ENCODE measurements at places on chromosomes 4 and X.
A peak's percentile ranks its signal among the peaks of the same experiment; 100 is the strongest.

GRCh38 chr4:140790171-140790570 lies 34.0 kb upstream of the TBC1D9 start:
- no peak for ATAC-seq

- no peak for ATAC-seq
These were observed 221.5 kb upstream of the FAM241A start for GRCh38 chr4:111923786-111924185.

GRCh38 chrX:4277122-4277521 lies 563.7 kb upstream of the PRKX start:
- ATAC-seq = no peak

DNA sequence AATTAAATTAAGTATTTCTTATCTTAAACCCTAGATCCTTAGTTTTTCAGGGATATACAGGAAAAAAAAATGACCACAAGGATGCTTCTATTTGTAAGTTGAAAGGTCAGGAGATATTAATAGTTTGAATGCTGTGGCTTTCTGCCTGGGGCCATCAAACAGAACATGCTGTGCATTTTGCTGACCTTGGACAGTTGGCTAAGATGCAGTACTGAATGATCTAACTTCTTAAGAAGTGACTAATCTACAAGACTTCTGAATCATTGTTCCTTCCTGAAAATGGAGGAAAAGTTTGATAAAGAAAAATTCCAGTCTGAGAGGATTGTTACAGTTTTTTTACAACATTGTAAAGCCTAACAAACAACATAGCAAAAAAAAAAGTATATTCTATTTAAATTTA lies 237.8 kb upstream of the JADE1 start:
- peak; percentile 86 for ATAC-seq

- no peak for ATAC-seq
These were observed 336.2 kb upstream of the PPARGC1A start for GRCh38 chr4:24226023-24226422.

DNA sequence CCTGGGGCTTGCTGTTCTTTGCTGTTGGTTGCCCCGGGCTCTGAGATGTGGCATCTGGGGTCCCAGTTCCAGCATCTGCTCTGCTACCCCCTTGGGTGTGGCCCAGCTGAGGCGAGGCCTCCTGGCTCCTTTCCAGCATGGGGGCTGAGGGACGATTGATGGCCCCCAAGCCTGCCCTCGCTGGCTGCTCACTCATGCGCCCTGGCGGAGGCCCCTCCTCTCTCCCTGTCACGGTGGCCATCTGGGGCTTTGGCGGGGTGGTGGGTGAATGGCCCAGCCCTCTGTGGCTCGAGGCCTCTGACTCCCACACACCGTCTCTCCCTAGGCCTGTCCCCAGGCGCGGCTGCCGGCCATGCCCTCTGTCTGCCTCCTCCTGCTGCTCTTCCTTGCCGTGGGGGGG lies 1.8 kb downstream of the PLXNA3 start:
- peak; percentile 65 for ATAC-seq

DNA sequence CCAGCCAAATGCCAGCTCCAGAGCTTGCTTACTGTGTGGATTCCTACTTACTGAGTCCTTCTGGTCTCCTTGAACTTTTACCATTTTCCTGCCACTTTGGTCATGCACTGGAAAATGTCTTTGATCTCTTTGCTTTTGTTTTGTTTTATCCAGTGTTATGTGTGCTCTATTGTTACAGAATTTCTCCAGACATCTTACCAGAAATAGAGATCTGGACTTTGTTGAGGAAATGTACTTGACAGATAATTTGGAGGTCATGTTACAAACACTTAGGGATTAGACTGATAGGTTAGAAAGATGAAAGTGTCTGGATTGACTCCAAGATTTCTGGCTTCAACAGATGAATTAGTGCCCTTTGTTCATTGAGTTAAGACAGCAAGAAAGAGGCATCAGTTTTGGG lies 5.7 kb upstream of the ZNF330 start:
- no peak for ATAC-seq

DNA sequence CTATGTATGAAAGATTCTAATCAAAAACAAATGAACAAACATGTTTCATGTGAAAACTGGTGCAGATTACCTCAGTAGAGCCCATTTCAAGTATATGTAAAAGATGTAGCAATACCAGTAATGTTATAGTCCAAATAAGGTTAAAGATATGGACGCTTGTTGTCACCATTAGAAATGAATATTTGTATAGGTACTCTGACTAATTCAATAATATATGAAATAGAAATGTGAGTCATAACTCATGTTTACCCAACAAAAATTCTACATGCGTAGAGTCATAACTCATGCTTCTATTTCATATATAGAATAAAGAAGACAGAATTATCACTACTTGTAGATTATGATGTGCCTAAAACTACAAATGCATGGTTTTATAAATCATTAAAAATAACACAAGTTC lies 739.1 kb upstream of the DIAPH2 start:
- ATAC-seq = no peak

DNA sequence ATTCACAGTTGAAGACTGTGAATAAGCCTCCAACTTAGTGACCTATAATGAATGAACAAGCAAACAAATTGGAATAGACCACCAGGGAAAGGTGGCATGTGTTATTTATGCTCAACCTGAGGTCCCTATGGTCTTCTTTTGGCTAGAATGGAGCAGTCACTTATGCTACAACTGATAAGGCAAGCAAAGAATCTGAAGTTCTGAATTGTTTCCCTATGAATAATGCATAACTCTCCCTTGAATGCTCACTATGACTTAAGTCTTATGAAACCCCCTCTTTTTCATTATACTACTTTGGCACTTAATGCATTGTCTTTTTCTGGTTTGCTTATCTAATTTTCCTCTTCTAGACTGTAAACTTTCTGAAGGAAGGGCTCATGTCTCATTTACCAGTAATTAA lies 2.6 kb downstream of the GIMD1 start:
- peak; percentile 9 for ATAC-seq

GRCh38 chr4:6777636-6778281 lies 4.8 kb upstream of the KIAA0232 start:
- no peak for ATAC-seq

DNA sequence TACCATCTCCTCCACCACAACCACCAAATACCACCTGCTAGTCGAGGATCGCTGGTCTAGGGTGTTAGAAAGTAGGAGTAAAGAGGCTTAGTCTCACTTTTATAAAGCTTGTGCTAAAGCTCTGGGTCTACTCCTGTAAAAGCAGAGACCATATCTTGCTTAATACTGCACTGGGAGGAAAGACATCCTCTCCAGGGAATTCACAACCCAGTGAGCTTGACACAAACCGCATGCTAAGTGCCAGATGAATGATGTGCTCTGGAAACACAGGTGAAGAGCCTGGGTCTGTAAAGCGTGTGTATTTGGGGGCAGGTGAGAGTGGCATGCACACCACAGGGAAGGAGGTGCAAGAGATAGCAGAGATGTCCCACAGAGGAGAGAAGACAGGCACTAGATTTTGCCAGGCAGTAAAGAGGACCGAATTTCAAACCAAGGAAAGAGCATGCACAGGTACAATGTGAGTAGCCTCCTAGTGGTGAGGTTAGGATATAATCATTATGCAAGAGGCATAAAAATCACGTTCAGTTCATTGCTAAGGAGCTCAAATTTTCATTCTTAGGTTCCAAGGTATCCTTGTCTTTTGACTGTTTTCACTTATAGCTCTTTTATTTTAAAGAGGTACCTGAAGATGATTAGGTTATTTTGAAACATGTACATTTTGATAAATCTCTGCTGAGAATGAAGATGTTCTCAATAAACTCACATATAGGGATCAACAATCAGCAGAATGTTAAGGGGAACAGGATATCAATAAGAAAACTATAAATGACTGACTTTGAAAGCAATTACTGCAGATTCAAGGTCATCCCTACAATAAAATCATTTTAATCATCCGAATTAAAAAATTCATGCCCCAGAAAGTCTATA lies 20.7 kb downstream of the TAPT1 start:
- no peak for ATAC-seq

DNA sequence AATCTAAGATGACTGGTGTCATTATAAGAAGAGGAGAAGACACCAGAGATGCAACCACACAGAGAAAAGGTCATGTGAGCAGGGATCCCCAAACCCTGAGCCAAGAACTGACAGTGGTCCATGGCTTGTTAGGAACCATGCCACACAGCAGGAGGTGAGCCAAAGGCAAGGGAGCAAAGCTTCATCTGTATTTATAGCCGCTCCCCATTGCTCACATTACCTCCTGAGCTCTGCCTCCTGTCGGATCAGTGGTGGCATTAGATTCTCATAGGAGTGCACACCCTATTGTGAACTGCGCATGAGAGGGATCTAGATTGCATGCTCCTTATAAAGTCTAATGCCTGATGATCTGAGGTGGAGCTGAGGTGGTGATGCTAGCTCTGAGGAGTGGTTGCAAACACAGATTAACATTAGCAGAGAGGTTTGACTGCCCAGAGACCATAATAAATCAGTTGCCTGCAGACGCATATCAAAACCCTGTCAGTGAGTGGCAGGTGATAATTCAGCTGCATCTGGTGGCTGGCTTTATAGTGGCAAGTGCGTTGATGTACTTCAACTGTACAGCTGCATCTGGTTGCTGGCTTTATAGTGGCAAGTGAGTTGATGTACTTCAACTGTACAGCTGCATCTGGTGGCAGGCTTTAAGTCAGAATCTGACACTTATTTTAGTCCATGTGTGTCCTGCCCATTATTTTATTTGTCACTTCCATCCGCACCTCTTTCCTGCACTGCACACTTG lies 19.8 kb upstream of the CXCL2 start:
- ATAC-seq = no peak

DNA sequence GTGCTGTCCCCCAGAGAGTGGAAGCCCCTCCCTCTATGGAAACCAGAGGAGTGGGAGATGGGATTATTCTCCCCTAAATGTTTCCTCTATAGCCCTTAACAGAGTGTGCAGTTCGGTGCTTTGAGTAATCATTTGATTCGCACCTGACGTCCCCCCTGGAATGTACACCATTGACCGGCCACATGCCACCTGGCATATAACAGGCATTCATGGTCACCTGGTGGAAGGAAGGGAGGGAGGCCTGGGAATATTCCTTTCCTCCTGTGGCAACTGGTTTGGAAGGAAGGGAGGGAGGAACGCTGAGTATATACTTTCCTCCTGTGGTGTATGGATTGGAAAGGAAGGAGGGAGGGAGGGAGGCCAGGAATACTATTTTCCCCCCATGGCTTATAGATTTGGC lies 77.2 kb downstream of the CRMP1 start:
- ATAC-seq = no peak

- no peak for ATAC-seq
These were observed 17.0 kb upstream of the PAPSS1 start for GRCh38 chr4:107736924-107737448.

- no peak for ATAC-seq
These were observed 6.1 kb downstream of the CXCL10 start for GRCh38 chr4:76017056-76017686.

DNA sequence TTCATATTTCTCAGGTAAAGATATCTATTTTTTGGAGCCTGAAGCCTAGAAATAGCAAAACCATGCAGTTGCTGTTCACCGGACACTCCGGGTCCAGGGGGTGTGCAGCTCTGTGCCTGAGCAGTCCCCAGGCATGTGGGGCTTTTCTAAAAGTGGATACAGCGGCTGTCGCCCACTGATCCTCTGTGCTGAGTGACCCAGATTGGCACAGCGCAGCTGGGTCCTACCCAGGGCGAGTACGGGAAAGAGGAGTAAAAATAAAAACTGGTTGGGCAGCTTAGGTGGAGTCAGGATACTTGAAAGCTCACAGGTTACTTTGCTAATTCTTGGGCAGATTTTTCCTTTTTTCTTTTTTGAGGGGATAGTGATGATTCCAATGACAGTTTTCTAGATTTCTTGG lies 118.8 kb downstream of the UCHL1 start:
- no peak for ATAC-seq

DNA sequence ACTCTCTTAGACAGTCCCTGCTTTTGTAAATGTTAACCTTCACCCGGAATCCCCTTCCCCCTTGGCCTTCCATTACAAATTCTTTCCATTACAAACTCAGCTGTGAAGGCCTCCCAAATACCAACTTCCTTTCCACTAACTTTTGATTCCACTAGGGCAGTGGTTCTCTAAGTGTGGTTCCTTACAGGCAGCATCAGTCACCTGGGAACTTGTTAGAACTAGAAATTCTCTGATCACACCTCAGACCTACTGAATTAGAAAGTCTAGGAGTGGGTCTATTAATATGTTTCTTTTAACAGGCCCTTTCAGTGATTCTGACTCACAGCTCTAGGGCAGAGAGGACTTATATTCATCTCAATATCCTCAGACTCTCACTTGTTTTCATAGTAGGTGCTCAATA lies 19.0 kb upstream of the MRPL1 start:
- no peak for ATAC-seq

- peak; percentile 46 for ATAC-seq
These were observed 24.7 kb downstream of the KCNE5 start for GRCh38 chrX:109600237-109600651.

GRCh38 chr4:183059797-183060196 lies 39.3 kb upstream of the WWC2 start:
- ATAC-seq = no peak
